ENCODE measurements at places on chromosomes 2 and 18.

- DNase-seq = no peak
These were observed 11.7 kb downstream of the CCBE1 start for GRCh38 chr18:59685501-59685900.

- DNase-seq = no peak
These were observed 26.4 kb downstream of the MARCHF7 start for GRCh38 chr2:159738509-159739390.

DNA sequence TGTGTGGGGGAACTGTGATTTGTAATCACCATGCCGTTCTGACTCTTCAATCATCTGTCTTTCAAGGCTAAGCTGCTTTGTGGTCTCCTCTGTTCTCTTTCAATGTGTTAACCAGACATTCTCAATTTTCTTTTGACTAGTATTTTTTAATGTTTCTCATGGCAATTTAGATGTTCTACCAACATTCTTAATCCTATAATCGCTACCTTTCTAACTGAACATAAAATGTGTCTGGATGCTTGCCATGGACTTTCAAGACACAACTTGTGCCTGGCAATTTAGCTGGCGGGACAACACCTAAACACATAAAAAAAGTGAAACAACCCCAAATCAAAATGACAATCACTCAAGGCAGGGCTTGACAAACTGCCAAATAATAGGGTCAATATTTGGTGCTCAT, 135.0 kb upstream of the ACKR3 start:
- no peak for DNase-seq

DNA sequence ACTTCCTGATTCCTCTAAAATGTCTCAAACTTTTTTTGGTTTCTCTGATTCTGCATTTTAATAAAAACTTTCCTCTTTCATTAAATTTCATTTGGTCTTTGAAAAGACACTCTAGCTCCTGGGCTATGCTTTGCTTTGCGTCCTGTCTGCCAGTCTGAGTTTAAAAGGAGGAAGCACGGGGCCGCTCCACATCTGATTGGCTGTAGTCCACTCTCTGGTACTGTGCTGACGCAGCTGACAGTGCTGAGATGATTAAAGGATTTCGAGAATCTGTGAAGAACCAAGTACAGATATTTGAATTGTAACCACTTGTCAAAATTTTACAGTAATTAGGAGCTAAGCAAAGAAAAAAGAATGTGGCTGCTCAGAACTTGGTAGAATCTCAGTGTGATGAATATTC, 199.6 kb upstream of the HNMT start:
- no peak for DNase-seq

DNA sequence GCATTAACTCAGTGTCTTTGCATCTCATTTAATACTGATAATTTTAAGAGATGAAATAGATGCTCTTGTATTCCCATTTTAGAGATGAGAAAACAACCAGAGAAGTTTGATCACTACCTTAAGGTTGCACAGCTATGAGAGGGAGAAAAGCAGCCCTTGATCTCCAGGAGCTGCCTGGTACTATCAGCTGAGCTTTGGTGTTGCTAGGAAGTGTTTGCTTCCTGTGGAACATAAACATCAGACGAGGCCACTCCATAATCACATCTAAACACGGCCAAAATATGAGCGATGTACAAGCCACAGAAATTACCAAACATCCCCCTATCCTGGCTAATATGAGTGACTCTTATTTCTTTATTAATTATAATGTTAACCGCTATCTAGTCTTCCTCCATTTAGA, 620 bp upstream of the WDFY1 start:
- no peak for DNase-seq

DNA sequence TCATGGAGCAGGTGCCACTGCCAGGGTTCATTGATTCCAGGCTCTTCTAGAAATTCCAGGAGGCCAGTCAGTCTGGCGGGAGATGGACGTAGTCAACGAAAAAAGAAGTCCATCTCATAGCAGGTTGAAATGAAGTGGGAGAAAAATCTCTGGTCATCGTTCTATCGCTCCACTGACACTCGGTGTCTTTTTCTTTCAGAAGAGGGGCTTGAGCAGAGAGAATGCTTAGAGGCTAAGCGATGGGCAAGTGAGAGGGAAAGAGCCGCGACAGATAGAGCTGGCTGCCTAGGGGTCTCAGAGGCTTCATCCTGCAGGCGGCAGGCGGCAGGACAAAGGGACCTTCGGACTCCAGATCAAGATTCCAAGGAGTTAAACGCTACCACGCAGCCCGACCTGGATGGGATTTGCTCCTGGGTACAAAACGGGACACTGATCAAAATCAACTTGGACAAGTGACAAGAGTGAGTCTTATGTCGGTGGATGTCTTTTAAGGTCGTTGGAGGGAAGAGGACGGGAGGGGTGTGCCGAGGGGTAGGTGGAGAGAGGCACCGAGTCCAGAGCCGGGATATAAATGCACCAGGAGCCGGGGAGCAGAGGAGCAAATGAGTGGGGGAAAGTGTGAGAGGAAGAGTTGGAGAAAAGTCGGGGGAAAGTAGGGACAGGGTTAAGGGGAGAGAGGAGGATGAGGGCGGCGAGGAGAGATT, 677 bp upstream of the TMEM178A start:
- DNase-seq = no peak

DNA sequence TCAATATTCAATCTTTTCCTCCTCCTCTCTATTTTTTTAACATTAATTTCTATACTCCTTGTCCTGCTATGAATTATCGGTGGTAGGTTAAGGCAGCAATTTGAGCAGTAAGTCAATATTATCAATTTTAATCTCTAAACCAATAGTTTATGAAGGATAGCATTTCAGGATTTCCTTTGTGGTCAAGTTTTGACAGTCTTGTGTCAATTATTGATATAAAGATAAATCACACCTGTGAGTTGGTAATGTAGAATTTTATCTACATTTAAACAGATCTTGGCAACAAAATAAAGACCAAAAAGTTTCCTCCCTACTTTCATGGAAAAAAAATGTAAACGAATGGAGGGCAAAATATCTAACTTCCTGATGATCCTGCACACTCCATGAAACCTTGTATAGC, 87.3 kb downstream of the IKZF2 start:
- DNase-seq = no peak

DNA sequence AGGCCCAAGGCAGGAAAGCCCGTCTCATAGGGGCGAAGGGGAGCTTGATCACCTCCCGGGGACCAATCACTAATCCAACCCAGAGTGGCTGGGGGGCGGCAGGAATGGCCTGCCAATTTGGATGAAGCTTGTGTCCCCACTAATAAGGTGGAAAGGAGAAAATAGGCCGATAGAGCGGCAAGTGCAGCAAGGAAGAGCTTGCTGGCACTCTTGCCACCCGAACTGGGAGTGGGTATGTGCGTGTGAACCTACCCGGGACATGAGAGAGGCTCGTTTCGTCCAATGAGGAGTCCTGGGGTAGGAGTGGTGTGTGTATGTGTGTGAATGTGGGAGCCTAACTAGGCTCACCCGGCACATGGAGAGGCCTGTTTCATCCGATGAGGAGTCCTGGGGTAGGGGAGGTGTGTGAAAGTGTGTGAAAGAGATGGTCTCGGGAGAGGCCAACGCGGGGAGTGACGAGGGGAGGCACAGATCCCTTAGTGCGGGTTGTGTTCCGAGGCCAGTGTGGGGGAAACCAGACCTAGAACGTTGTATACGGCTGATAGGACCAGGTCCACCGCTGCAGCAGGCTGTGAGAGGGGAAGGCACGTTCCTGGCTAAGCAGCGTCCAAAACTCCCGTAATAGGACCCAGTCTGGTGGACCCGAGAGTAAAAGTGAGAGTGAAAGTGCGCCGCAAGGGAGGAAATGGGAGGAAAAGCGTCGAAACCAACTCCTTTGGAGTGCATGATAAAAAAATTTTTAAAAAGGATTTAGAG, 47.1 kb upstream of the SELENOI start:
- peak; percentile 51 for DNase-seq

- DNase-seq = peak; percentile 28
These were observed 5.8 kb downstream of the GAD1 start for GRCh38 chr2:170822290-170823087.

- DNase-seq = no peak
These were observed 1178.7 kb upstream of the LRRTM1 start for GRCh38 chr2:81483254-81483653.

DNA sequence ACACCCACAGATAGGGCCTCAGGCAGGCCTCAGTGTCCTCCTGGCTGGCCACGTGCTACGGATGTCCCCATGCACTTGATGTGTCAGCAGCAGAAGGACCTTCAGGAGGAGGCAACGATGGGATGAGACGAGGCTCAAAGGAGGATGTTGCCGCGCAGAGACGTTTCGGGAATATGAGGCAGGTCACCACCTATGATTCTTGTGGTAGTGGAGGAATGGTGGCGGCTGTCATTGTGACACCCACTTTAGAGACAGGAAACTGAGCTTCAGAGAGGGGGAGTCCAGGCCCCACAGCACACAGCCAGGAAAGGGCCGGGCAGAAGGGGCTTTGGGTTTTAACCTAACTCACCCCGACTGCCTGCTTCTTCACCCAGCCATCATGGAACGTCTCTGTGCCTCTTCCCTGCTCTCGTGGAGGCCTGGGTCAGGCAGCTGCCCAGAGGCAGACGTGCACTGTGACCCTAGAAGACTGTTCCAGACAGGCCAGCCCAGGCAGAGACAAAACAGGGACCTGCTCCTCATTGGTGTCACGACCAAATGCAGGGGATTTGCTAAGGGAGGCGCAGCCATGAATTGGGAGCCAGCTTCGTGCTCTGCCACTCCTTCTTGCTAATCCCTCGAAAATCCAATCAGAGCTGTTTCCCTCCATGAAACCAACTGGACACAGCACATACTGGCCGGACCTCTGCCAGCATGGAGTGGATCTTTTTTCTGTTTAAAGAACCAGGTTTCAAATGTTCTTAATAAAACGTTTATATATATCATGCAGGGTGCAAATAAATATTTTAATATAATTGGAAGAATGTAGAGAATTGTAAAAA, 169.2 kb downstream of the ASB1 start:
- DNase-seq = no peak

- DNase-seq = peak; percentile 58
These were observed 3.6 kb downstream of the LDLRAD4 start for GRCh38 chr18:13221869-13222855.

DNA sequence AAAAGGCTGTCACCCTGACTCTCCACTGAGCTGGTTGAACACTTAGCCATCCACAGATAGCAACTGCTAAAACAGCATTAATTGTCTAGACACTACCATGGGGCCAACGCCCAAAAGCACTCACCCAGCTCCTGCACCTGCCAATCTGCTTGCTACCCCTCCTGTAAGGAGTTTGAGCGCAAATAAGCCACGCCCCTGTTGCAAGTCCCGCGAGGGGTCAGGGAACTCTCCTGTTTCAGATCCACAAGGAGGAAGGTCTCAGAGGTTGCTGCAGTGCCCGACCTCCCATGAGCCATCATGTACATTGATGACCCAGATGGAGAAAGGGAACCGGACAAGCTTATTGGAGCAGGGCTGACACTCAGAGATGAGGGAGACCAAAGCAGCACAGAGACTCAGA, 106.8 kb downstream of the ZNF516 start:
- DNase-seq = no peak

- no peak for DNase-seq
These were observed 39.3 kb upstream of the PROKR1 start for GRCh38 chr2:68604077-68604476.

DNA sequence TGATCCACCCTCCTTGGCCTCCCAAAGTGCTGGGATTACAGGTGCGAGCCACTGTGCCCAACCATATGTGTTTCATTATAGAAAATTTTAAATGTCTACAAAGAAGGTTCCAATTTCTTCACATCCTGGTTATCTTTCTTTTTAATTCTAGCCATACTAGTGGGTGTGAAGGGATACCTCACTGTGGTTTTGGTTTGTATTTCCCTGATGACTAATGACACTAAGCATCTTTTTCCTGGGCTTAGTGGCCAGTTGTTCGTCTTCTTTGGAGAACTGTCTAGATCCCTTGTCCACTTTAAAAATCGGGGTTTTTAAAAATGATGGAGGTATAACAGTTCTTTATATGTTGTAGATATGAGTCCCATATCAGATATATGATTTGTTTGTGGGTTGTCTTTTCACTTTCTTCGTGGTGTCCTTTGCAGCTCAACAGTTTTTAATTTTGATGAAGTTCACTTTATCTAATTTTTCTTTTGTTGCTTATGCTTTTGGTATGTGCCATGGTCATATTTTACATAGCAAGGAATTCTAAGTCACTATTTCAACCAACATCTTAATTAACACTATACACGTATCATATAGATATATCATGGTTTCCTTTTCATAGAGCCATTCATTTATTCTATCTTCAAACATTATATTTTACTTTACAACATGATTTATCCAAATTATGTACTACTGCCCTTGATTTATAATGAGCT, 135.0 kb upstream of the RIOK3 start:
- peak; percentile 23 for DNase-seq

- no peak for DNase-seq
These were observed 103.0 kb upstream of the STK39 start for GRCh38 chr2:168350380-168350779.

GRCh38 chr18:54515149-54515548, 75.9 kb upstream of the DYNAP start:
- DNase-seq = no peak

GRCh38 chr2:58460670-58461069, 219.5 kb upstream of the FANCL start:
- DNase-seq = no peak

DNA sequence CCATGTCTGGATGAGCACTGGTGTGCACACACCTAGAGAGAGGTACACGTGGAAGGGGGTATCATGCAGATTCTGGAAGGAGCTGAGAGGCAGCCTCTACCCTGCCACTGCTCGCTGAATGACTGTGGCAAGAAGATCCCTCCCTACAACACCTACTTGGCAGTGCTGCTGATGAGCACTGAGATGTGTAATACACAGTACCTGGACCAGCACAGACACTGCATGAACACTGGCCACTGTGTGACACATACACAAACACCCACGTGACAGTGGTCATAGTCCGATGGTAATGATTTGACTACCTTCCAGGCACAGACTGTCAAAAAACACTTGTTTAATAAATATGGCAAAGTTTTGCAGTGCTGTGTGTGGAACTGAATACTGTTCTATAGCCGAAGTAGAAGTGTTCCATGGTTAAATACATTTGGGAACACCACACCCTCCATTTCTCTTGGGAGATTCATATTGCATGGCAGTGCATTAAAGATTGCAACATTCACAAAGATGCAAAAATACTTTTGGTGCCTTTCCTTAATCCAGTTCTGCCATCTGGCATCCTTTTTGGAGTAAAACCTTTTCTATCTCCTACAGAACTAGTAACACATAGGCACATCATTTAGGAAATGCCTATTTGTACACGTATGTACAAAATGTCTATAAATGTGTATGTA, 29.6 kb downstream of the MRPS5 start:
- DNase-seq = no peak

DNA sequence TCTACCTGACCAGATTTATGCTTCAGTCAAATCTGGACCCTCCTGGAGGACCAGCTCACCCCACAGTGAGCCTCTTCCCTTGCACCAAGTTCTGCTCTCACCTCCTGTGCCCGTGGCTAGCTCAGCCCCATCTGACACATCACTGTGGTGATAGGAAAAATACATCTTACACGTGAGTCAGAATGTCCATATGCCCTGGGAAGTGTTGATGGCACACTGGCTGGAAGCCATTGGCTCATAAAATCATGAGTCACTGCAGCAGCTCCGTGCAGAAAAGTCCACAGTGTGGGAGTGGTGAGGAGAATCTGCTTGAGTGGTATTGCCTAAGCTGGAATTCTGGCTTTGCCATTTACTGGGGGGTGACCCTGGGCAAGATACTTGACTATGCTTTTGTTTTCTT, 42.6 kb upstream of the RAPGEF4 start:
- peak; percentile 89 for DNase-seq
